ENCODE measurements at places on chromosomes 7 and 10. TPM values are rescaled to one million over a fixed set of nuclear protein-coding genes. Genes with fewer than 3 reads are reported as not detected.

Gene PDE1C
- total RNA-seq, result not detected

Gene CD36
- 4.6 TPM for total RNA-seq

DNA sequence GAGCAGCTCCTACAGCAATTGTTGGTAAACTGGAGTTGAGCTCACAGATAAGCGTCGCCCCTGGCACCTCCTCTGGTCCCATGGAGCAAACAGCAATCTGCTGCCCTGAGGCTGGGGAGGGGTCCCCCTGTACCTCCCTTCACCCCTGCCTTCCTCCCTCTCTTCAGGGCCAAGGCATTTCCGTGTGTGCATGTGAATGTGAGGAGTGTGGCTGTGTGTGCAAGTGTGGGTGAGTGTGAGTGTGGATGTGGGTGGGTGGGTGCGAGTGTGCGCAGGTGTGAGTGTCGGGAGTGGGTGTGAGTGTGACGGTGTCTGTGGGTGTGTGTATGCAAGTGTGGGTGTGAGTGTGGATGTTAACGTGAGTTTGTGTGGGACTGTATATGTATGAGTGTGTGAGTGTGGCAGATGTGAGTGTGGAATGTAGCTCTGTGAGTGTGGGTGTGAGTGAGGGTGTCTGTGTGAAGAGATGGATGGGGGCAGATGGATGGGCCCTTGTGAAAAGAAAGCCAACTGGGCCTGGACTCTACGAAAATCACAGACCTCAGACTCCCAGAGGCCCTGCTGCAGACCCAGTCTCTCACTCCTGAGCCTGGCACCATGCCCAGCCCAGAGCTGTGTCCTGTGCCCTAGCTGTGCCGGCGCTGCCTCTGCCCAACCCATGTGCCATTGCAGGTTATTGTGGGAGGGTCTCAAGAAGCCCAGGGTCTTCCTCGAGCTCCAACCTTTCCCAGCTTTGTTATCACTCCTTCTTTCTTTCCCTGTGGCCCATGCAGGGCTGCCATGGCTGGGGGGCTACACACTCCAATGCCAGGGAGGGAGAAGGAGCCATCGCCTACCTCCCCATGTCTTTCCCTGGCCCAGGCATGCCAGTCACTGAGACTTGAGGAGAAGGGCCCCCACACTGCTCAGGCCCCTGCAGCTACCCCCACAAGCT, 73.9 kb downstream of the GRID1 start:
- DNase-seq, result no peak
- no peaks in the 10 kb centered on the region for H3K27me3 ChIP-seq

DNA sequence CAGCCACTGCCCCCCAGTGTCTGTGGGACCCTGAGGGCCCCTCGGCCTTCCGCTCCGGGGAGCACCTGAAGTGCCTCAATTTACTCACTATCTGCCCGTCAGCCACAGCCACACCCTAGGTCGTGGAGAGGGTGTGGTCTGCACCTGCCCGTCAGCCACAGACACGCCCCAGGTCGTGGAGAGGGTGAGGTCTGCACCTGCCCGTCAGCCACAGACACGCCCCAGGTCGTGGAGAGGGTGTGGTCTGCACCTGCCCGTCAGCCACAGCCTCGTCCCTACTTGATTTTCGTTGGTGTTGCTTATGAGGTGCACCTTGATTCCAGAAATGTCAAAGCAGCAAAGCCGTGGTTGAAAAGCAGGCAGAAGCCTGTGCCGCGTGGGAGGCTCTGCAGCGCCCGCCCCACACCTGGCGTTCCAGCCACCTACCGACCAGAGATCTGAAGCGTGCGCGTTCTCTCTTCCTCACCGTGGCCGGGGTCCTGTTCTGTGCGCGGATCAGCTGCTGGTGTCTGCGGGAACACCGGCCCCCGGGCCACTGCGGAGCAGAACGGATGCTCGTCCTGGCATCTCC, 101.6 kb downstream of the DYNC2I1 start:
- H3K36me3 ChIP-seq, result no peaks in the 10 kb centered on the region
- H3K4me1 ChIP-seq, result peaks cover 6% of the 10 kb centered on the region
- H3K4me3 ChIP-seq, result peak overlapping the region; percentile 59
- H3K27ac ChIP-seq, result no peak overlapping the region
- peak; percentile 10 for DNase-seq

DNA sequence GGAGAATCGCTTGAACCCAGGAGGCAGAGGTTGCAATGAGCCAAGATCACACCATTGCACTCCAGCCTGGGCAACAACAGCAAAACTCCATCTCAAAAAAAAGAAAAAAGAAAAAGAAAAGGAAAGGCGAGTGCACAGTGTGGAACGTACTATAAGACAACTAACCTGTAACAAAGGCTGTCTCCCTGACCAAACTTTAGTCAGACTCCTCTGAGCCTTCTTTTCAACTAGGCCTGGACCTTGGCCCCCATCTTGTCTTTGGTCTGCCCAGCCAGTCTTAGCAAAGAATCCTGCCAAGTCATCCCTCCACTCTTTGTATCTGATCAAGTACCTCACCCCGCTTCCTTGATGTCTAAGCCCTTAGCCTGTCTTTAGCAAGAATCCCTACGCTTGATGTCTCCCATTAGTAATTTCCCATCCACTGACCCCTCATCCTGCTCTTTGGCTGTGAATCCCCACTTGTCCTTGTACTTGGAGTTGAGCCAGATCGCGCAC, 68.9 kb upstream of the KDM7A start:
- no peaks in the 10 kb centered on the region for H3K4me1 ChIP-seq
- no peaks in the 10 kb centered on the region for H3K27me3 ChIP-seq
- H3K27ac ChIP-seq, result no peak overlapping the region
- no peaks in the 10 kb centered on the region for H3K36me3 ChIP-seq
- DNase-seq, result no peak
- no peak overlapping the region for H3K4me3 ChIP-seq
